Right ventricle myocardium inferior (tissue), 1 donor: ENCODE measurements at places on chromosomes 1 and 21. TPM values are rescaled to one million over a fixed set of nuclear protein-coding genes. Genes with fewer than 3 reads are reported as not detected.

Gene OR2L2
- total RNA-seq, result not detected

DNA sequence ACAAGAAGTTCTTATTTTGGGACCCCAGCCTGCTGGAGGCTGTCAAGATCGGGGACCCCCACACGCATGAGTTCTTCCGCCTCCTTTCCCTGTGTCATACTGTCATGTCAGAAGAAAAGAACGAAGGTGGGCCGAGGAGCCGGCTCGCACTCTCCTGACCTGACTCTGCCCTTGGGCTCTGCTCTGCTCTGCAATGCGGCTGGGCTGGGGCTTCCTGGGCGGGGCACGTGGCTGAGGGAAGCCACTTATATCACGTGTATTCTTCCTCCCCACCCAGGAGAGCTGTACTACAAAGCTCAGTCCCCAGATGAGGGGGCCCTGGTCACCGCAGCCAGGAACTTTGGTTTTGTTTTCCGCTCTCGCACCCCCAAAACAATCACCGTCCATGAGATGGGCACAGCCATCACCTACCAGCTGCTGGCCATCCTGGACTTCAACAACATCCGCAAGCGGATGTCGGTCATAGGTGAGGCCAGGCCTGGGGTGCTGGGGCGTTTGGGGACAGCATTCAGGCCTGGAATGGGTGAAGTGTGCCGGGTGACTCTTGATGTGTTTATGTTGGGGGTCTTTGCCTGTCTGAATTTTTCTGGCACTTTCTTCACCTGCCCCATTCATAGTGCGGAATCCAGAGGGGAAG is 17.6 kb downstream of the ATP8B2 start:
- DNase-seq, result peak; percentile 79

Gene S100A12
- 4.0 TPM for total RNA-seq

DNA sequence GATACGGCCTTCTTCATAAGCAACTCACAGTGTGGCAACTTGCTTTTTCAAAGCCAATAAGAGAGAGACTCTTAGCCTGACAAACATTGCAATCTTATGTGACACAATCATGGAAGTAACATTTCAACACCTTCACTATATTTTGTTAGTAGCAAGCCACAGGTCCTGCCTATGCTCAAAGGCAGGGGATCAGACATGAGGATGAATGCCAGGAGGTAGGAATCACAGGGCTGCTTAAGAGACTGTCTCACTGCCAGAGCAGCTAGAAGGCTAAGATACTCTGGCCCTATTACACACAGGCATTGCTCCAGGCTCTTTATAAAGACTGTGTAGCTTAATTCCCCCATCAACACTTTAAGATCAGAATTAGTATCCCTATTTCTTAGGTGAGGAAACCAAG is 236.2 kb upstream of the KAZN start:
- DNase-seq, result no peak

- DNase-seq, result no peak
These were observed 272.7 kb downstream of the SDCCAG8 start for GRCh38 chr1:243528459-243529121.

GRCh38 chr21:38822778-38823238 is 17.1 kb downstream of the ETS2 start:
- DNase-seq, result no peak

- DNase-seq, result peak; percentile 91
These were observed 28.5 kb upstream of the KCNA2 start for GRCh38 chr1:110634455-110635311.

DNA sequence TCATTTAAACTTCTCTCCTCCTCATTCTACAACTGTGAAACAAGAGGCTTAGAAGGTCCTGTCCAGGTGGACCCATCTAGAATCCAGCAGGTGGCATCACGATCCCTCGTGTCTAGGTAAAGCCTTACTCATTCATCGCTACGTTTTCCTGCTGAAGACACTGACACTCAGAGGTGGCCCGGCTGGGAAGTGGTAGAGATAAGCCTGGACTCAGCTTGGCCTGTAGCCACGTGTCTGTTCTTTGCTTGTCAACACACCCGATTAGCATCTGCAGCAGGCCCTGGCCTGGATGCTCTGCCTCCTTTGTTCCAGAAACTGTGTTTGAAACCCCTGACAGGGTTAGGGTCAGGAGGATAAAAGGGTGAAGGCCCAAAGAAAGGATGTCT is 43.4 kb downstream of the PARP1 start:
- DNase-seq, result no peak

Gene RGS13
- total RNA-seq, result not detected

GRCh38 chr1:63798284-63798683 is 24.5 kb downstream of the ROR1 start:
- DNase-seq, result no peak

DNA sequence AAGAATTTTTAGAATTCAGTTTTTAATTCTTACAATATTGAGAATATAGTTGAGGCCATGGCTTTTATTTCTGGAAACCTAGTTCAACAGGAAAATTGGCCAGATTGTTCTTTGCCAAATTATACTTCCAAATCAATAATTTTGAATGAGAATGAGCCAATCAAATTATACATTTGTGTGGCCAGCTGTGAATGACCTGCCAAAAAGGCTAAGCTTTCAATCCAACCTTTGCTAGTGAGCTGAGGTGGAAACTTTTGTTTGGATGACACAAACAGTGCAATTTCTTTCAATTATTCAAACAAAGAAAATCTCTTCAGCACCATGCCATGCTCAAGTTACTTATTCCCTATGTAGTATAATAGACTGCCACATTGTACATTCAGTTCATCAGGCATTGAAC is 167.8 kb downstream of the PATJ start:
- no peak for DNase-seq

DNA sequence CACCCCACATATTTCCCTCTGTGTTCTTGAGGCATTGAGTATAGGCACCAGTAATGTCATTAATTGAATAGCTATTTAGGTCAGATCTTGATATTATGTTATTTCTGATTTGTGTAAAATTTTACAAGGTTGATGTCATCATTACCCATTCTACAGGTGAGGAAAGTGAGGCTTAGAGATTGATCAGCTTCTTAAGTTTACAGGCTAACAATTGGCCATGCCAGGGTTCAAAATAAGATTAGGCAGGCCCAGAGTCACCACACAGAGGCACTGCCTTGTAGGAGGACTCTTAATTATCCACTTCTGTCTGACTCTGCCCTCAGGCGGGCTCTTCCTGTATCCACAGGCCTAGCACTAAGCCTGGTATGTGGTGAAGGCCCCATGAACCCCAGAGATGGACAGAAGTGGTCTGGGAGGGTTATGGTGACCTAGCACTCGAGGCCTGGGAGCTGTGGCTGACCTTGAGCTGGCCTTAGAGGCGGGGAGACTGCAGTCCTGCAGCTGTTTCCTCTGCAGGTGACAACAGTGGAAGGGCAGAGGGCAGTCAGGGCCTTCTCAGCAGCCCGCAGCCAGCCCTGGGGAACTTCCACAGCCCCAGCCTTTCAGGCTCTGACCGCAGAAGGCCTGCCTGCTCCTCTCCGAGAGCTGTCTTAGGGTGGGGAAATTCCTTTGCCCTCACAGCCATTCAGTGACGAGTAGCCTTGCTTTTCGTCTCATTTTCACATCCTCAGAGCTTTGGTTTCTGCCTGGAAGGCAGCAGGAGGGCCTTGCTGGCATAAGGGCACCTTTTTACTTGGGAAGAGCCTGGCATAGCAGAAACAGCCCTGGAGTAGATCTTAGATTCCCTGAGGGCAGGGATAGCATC is 12.2 kb downstream of the ZDHHC18 start:
- no peak for DNase-seq

- no peak for DNase-seq
These were observed 195.3 kb downstream of the C1orf94 start for GRCh38 chr1:34371829-34372532.

Gene HMGCS2
- 161 TPM for total RNA-seq

DNA sequence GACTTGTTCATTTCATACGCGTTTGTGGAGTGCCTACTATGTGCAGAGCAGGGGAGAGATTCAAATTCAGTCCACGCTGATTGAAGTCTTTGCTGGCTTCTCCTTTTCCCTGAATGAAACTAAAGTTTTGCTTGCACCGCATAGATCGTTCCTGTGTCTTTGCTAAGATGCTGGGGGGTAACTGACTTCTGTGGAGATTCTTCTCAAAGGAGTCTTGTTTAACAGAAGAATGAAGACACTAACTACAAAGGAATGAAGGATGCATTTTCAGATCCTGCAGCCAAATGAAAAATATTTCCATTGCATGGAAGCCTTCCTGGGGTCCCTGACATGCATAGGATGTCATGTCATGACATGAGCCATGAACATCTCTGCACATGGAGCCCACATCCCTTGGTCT is 26.9 kb upstream of the H6PD start:
- no peak for DNase-seq

Gene FAM151A
- 1.5 TPM for total RNA-seq

Gene DMBX1
- total RNA-seq, result not detected
